ENCODE measurements at places on chromosomes 16 and 17.

DNA sequence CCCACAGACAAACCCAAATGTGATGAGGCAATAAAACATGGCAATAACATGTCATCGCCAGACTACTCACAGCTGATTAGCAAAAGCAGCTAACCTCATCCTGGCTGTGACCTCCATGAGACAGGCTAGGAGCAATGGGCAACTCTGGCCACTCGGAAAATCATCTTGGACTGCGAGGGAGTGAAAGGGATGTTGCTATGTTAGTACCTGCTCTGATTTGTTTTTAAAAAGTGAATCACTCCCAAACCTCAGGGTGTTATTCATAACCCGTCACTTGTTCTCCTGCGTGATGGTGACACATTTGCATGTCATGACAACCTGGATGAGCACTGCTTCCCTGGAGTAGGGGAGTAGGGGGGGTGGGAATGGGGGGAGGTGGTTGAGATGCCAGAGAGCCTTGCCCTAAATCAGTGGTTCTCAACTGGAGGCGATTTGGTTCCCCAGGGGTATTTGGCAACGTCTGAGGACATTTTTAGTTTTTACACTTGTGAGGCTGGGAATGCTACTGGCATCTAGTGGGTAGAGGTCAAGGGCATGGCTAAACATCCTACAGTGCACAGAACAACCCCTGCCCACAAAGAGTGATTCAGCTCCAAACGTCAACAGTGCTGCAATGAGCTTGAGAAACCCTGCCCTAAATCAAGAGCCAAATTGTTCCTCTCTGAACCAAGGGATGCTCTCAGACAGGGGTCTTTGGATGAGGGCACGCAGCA, 241.7 kb downstream of the SOX9 start:
- no peak for DNase-seq

GRCh38 chr16:23504076-23504452, 6.2 kb downstream of the GGA2 start:
- DNase-seq, result no peak

GRCh38 chr17:9292561-9292941, 271.2 kb downstream of the NTN1 start:
- no peak for DNase-seq

DNA sequence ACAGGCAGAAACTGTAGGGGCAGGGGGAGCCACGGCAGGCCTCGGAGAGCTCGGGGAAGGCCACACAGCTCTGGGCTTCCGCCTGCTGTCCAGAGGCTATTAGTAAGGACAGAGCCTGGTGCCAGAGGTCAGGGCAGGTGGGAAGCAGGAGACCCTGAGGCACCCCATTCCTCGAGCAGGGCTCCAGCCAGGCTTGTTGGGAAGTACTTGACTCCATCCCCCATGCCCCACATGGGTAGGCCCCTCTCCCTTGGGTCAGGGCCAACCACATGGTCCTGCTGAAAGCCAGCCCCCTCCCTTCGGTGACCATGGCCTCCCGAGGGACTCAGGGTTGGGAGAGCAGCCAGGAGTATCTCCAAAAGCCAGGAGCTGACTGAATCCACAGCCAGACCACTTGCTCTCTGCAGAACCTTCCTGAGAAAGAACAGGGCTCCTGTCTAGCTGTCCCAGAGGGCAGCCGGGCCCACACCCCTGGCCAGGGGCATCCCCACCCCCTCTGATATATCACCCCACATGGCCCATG, 17.4 kb upstream of the MPRIP start:
- DNase-seq, result peak; percentile 74

DNA sequence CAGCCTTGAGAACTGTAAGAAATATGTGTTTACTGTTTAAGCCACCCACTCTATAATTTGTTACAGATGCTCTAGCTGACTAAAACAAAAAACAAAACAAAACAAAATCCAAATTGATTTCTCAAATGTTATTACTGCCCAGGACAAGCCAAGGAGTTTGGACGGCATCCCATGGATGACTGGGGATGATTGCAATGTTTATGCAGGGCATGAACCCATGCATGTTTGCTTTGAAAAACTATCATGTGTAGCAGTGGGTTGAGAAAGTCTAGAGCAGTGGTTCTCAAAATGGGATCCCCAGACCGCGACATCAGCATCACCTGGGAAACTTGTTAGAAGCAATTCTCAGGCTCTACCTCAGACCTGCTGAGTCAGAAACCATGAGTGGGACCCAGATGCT, 223.2 kb upstream of the PSMD7 start:
- DNase-seq, result no peak

DNA sequence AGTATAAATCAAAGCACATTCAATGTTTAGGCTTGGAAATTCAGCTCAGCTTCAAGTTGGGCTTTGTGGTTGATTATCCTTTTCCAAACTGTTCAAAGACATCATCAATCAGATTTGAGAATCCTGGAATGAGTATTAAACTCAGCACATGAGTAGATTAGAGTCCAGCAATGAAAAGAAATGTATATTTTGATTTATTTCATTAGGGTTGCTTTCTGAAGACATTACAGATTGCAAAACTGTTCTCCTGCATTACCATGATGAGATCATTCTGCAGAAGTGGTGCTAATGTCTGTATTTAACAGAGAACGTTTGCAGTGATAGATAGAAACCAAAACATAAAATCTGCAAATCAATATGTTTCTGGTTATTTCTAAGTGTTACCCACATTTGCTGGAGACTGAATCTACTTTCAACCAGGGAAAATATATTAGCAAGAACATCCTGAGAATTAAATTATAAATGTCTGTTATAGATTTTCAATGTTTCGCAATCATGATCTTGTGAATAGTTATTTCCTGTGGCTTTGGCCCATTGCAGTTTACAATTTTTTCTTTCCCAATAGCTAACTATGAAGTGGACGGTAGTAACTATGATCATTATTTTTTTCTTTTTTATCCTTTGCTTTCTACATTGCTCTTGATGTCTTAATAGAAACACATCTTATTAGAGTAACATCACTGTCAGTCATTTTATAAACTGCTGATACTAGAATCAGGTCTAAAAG, 1125.7 kb upstream of the GOT2 start:
- no peak for DNase-seq

- DNase-seq, result no peak
These were observed 3.7 kb upstream of the TMUB2 start for GRCh38 chr17:44183024-44183423.

- DNase-seq, result no peak
These were observed 46.2 kb downstream of the GNAO1 start for GRCh38 chr16:56237451-56237930.

- DNase-seq, result no peak
These were observed 617 bp downstream of the COASY start for GRCh38 chr17:42562388-42563142.

DNA sequence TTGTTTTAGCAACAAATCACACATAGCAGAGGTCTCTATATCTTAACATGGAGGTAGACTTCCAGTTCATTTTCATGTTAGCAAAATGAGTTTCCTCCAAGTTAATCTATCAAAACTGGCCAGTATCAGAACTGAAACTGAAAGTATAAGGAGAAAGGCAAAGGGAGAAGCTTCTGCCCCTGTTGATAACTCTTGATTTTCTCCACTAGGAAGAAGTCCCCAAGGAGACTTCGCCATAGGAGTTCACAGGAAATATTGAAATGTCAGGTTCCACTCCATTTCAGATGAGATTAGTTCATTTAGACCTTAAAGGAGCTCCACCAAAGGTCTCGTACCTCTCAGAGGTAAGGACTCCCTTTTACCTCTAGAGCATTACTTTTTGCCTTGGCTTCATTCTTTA, 1.2 kb upstream of the OGFOD3 start:
- DNase-seq, result no peak

DNA sequence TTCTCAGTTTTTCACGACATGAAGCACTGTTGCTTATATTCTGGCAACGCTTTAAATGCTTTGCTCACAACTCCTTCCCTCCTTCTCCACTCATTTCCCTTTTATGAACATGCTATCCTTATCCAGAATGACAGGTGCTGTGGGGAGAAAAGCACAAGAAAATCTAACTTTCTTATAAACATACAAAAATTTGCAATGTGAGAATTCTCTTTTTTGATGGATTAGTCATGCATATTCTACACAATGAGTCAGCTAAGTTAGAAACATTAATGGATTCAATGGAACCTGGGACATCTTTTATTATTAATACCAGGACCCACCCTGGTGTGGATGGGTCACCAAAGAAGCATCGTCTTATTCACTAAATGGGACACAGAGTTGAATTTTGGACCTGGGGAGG, 234.6 kb upstream of the CDH5 start:
- no peak for DNase-seq

- DNase-seq, result peak; percentile 86
These were observed 11.2 kb downstream of the CHD9NB start for GRCh38 chr16:53041320-53042051.

- no peak for DNase-seq
These were observed 136.5 kb upstream of the CCL2 start for GRCh38 chr17:34118564-34118963.

DNA sequence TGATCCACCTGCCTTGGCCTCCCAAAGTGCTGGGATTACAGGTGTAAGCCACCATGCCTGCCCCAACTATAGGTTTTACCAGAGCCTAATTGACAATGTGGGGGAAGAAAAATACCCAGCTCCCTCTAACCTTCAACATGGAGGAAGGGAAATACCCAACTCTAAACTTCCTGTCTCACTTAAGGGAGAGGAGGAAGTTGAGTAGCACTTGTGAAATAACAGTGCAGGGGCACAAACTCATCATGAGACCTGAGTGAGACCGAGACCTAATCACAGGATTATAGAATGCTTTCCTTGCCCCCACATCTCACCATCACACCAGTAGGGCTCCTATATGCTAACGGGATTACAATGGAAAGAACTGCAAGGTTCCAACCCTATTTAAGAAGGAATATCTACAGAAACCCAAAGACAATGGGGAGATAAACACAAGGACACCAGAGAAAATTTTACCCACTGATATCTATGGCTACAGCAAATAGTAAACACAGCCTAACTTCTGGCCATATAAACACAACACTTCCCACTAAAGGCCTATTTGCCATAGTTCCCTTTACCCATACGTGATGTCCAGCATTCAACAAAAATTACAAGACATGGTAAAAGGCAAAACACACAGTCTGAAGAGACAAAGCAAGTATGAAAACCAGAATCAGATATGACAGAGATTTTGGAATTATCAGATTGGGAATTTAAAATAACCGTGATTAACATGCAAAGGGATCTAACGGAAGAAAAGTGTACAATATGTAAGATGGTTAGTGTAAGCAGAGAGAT, 26.9 kb downstream of the OR3A1 start:
- no peak for DNase-seq

DNA sequence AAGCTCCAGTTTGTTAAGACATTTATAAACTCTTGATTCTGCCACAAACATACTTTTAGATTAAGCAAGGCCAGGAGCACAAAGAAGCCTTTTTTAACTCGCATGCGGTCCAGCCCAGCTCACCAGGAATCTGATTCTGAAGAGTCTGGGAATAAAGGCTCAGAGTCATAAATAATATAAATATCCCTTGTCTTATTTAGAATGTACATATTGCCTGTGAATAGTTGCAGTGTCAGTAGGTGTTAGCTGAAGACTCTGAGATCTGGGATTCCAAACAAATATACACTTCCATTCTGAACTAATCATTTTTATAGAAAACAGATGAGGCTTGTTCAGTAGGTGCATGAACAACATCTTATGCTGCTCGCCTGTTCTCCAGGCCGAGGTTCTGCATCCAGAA, 59.1 kb upstream of the ELAC2 start:
- DNase-seq, result no peak

GRCh38 chr17:82031303-82031884, at the start of gene RAC3:
TSS of gene RAC3 (plus strand) at chr17:82031678. CDS start at chr17:82031762, 84 bp downstream.
- DNase-seq, result no peak

- DNase-seq, result no peak
These were observed 20.2 kb downstream of the CHCT1 start for GRCh38 chr17:60442271-60443173.

DNA sequence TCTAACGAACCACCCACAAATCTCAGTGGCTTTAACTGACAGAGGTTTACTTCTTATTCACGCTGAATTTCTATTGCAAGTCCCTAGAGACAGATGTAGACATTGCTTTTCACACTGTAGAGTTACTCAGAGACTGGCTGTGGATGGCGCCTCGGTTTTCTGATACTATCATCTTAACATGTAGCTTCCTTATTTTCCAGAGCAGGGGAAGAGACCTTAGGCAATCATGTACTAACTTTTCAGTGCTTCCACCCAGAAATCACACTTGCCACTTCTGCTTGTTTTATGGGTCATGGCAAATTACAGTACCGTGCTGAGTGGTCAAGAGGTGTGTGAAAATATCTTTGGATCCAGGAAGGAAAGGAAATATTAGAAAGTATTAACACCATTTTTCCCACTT, 65.4 kb downstream of the MAF start:
- no peak for DNase-seq

Measured in cardiac septum (tissue), 1 donor.